ENCODE measurements at places on chromosomes 1 and 21.

DNA sequence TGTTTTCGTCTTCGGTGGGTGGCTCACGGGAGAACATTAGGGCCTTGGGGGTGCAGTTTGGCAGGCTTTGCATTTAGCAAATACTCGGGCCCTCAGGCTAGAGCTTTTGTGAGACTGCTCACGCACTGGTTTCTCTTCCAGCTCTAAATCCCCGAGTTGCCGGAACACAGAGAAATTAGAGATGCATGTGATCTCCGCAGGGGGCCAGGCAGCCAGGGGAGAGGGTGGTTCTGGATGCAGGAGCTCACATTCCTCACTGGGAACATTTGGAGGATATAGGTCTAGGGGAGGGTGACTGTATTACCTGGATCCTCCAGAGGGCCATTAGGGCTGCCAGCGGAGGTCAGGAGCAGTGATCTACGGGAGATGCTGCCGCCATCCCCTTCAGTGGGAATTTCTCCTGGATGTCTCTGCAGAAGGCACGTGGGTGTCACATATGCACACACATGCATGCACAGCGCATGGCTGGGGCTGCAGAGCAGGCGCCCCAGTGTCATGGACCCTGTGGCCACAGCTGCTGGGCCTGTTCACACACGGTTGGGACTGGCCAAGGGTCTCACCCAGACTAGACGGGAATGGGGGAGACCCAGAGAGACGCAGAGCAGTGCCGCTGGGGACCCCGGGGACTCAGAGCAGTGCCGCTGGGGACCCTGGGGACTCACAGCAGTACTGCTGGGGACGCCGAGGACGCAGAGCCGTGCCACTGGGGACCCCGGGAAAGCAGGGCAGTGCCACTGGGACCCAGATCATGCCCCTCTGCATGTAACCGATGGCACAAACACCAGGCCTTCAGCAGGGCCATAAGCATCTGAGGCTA lies 258.7 kb downstream of the CAMTA1 start:
- DNase-seq = no peak

- peak; percentile 77 for DNase-seq
These were observed 9.6 kb downstream of the P3H1 start for GRCh38 chr1:42756956-42757891.

DNA sequence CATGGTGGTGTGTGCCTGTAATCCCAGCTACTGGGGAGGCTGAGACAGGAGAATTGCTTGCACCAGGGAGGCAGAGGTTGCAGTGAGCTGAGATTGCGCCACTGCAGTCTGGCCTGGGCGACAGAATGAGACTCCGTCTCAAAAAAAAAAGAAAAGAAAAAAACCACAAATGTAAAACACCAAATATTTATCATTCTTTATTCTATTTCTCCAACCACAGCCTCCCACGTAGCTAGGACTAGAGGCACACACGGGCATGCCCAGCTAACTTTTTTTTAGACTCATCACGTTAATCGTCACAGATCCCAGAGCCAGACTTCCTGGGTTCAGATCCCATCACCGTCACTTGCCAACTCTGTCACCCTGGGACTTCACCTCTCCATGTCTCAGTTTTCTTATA lies 13.5 kb downstream of the DNAJC16 start:
- DNase-seq = no peak

DNA sequence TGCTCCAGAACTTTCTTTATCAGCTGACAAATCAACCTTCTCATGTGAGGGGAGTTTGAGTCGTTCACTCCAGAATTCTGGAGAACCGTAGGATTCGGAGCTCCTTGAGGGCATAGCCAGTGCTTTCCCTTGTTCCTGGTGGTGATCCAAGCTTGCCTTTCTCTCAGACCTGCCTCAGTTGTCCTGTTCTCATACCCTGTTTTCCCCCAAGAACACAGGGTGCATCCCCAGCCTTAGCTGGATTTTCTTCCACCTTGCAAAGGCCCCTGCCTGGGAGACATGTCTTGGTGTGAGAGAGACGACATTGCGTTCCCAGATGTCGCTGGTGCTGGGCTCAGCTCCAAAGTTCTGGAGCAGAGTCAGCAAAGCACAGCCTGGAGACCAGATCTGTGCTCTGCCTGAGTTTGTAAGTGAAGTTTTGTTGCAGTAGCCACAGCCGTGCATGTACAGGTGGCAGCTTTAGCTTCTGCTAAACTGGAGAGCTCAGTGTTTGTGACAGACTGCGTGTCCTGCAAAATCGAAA lies 40.0 kb downstream of the ABCG1 start:
- DNase-seq = no peak

DNA sequence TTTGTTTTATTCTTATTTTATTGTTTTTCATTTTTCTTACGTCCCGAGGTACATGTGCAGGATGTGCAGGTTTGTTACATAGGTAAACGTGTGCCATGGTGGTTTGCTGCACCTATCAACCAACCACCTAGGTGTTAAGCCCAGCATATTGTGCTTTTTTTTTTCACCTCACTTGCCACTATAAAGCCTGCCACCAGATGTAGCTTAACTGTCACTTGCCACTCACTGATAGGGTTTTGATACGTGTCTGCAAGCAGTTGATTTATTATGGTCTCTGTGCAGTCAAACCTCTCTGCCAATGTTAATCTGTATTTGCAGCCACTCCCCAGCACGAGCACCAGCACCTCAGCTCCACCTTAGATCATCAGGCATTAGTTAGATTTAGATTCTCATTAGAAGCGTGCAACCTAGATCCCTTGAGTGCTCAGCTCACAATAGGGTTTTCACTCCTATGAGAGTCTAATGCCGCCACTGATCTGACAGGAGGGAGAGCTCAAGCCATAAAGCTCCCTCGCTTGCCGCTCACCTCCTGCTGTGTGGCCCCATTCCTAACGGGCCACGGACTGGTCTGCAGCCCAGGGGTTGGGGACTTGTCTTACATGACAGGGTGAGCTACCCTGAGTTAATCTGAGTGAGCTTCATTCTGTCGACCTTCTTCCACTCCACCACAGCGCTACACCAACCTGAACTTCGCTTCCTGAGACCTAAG lies 17.9 kb upstream of the ABCG1 start:
- no peak for DNase-seq

DNA sequence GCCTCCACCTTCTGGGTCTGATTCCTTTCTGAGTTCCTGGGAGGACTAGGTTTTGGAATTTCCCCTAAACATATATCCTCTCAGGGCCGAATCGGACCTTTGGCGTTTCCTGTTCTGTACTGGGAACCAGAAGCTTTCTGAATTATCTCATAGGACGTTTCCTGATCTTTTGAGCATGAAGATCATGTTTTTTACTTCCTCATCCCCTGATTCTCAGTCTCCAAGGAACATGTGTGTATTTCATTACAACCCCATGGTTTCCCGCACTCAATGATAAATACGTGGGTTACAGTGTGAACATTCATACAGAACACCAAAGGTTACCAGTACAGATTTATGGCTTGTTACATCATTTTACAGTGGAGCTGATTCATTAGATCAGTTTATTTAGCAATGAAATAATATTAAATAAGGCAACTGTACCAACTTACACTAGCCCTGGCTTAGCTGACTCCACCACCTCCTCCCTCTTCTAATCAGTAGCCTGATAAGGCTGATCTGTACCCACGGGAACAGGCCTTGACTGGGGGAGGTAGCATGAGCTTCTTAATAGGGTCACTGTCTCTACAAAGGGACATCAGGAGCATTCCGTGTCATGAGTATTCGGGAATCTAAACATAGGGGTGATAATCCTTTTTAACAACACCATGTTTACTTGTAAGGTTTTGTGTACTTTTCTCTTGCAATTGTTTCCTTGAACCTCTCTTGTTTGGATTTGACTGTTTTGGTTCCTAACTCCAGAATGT lies 57.8 kb upstream of the ERRFI1 start:
- DNase-seq = peak; percentile 83

- DNase-seq = no peak
These were observed 25.9 kb downstream of the UBE2U start for GRCh38 chr1:64229307-64229706.

GRCh38 chr1:64473367-64473766 lies 3.4 kb downstream of the CACHD1 start:
- DNase-seq = no peak

DNA sequence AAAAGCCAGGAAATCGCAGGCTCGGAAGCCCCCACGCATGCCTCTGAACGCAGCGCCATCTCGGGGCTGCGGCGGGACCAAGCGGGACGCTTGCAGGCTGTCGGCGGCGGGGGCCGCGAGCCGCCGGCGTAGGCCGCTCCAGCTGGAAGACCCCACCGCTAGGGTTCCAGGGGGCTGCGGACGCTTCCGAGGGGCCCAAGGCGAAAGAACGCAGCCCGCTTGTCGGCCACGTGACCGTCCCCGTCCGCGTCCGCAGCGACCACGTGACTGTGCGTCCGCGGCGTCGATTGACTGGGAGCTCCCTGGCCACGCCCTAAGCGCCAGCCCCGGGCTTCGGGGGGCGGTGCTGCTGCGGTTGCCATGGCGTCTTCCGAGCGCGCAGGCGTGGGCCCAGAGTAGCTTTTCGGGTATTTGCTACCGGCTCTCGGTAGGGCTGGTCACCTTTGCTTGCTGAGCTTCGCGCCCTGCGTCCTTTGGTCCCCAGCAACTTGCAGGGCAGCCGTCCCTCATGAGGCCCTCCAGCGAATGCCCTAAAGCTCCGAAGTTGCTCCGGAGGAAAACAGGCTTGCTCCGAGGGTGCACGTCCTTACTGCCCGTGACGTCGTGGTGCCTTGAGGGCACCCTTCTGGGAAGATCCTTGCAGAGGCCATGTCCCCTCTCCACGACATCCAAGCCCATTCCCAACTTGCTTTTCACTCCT lies 197.2 kb downstream of the DYRK1A start:
- peak; percentile 87 for DNase-seq
